ENCODE measurements at places on chromosomes 2 and 18. TPM values are rescaled to one million over a fixed set of nuclear protein-coding genes. Genes with fewer than 3 reads are reported as not detected.

DNA sequence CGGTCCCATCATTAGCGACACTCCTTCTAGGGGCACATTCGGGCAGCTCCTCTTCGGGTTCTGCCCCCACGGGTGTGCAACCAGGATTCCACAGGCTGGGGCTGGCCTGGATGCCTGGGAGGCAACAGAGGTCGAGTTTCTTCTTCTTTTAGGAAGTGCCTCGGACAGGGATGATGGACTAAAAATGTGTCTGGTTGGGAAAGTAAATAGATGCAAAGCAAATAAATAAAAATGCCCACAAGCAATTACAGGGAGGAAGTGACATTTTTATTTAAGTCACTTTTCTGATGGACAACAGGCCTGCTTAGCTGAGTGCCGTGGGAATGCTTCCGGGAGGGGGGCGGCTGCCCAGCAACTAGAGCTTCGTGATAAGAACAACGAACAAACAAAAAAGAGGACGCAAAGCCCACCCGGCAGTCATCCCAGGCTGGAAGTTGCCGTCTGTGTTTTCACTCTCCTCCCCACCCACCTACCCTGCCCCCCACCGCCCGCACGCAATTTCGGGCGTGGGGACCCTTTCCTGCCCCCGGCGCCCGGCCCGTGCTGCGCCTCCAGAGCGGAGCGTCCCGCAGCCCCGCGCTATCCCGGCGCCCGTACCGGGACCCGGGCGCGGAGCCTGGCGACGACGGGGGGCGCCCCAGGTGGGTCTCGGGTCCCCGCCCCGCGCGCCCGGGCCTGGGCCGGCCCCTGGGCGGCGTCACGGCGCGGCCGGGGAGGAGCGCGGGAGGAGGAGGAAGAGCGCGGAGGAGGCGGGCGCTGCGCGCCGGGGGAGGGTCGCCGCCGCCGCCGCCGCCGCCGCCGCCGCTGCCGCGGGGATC lies 412 bp upstream of the NCK2 start:
- DNase-seq, result peak; percentile 89

GRCh38 chr2:128318776-128319464 lies at the start of gene HS6ST1:
Gene HS6ST1 (minus strand): TSS chr2:128318868. CDS start chr2:128318563, 305 bp downstream.
- DNase-seq, result peak; percentile 90

- no peak for DNase-seq
These were observed 3.9 kb upstream of the MYL1 start for GRCh38 chr2:210318891-210319290.

DNA sequence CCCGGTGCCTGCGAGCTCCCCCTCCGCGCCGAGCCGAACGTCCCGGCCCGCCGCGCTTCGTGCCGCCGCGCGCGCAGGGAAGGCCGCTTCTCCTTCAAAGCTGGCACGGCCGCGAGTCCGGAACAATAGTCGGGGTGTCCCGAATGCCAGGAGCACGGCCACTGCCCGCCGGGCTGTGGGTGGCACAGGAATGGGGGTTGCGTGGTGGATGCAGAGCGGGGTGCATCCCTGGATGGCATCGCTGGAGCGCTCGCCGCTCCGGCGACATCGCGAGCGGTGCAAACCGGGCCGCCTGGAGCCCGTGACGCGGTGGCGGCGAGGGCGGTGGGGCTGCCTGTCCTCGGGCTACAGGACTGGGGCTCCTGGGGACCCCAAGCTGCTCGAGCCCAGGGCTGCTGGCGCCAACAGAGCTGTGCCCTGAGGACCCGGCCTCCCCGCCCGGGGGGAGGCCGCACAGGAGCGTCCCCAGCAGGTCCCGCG lies 1.1 kb upstream of the SATB2 start:
- DNase-seq, result no peak

GRCh38 chr18:55334875-55335274 lies 253.1 kb downstream of the TCF4 start:
- DNase-seq, result peak; percentile 77

DNA sequence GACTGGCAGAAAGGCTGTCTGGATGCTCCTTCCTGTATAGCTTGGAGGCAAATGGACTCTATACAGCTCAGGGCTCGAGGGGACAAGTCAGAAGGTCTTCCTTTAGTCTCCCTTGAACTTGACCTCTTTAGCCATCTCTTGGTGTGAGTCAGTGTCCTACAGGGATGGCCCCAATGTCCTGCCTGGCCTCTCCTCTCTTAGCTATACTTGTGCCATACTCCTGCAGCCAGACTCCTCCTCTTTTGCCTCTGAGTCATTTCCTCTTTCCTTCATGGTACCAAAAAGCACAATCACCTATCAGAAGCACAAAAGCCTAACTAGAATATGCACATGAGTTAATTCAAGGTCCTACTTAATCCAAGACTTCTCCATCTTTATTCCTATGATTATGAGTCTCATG lies 112.7 kb downstream of the XRCC5 start:
- no peak for DNase-seq

DNA sequence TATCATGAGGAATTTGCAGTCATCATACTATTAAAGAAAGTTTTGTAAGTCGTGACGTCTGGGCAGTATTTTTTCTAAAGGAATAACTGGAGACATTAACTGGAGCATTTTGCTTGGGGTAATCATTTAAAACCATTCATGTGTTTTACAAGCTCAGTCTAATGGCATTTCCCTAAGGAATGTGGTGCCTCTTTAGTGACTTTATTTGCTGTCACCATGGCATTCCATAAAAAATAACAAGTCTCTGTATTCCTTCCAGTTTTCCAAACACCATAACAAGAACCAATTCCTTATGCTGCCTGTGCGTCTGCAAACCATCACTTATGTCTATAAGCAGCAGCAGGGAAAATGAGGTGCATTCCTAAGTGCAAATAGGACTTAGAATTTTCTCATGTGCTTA lies 82.8 kb downstream of the EPB41L3 start:
- no peak for DNase-seq

DNA sequence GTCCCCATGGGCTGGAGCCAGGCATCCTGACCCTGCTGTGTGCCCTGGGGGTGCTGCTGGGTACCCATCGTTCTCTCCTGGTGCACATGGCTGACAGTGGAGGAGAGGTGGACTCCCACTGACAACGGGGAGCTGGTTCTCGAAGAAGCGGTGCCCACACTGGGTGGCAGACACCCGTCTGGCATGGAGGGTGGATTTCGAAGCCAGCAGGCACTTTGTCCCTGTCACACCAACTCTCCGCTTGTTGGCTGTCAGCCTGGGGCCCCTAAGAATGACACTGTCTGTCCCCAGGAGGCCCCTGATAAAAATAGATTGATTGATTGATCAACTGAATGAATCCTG lies 55.4 kb downstream of the RTP5 start:
- DNase-seq, result no peak

- no peak for DNase-seq
These were observed 860.5 kb downstream of the RNF144A start for GRCh38 chr2:7777668-7778067.

DNA sequence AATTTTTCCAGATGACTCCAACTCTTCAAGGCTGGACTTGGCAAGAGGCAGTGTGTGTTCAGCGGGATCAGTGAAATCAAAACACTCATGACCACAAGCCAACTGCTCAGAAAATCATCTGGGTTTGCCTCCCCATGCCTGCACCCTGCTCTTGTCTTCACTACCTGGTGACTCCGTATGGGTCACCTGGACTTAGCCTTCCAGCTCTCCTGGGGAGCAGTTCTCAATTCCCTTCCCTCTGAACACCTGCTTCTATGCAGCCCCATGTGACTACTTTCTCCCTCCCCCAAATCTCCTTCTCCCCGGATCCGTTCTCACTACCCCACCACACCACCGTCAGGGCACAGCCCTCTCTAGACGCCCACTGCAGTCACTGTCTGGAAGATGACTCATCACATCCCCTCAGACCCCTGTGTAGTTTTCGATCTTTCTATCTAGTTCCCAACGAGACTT lies 130.2 kb upstream of the ID2 start:
- peak; percentile 69 for DNase-seq

GRCh38 chr2:205375461-205376448 lies 306.5 kb upstream of the NRP2 start:
- no peak for DNase-seq

DNA sequence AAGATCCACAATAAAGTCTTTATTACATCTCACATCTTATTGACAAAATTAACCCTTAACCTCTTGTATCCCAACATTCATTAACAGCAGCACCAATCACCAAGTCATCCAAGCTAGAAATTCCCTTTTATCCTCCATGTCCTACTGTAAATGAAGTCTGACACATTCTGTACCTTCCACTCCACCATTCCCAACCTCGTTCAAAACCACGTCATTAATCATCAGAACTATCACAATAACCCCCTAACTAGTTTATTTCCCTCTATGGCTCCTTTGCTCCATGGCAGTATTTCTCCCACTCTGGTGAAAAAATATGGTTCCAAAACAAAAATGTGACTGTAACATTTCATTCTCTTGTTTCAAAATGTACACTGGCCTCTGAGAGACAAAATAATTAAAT lies 1626.2 kb downstream of the LRP1B start:
- no peak for DNase-seq

DNA sequence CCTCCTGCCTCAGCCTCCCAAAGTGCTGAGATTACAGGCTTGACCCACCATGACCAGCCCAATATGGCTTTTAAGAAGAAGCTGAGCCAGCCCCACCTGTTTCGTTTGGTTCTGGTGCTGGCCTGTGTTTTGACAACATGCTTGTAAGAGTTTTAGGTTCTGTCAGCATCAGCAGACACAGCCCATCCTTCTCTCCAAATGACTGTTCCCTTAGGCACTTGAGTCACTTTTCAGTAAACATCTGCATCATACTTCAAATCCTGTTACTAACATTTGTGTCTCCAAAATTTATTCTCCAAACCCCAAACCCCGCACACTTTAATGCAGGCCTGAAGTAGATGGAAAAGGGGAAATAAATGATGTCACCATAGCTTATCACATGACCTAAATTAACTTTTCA lies 1118.5 kb downstream of the TSN start:
- DNase-seq, result no peak

- no peak for DNase-seq
These were observed 170.1 kb downstream of the PARD3B start for GRCh38 chr2:204715361-204715760.

DNA sequence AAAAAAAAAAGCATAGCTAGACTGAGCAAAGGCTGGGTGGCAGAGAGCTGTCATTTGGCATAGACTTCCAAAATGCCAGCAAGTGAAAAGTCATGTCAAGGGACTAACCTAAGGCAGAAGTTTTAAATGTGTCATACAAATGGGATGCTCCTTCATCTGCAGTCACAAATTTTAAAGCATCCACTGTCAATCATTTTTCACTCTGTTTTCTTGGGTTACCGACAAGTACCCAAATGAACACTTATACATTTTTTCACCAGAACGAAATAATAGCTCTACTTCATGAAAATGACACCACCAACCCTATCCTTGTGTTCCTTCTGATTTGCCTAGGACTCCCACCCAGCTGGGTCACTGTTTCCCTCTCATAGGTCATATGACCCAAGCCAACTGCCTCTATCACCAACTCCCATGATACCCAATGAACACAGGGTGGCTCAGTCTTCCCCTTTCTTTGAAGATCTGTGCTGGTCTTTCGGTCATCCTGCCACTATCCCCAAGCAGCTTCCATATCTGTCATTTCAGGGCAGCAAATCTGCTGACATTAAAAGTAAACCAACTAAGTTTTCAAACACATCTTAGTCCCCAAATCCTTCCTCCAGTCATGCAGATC lies 21.5 kb downstream of the KLF7 start:
- no peak for DNase-seq

- DNase-seq, result no peak
These were observed 9.0 kb downstream of the BZW1 start for GRCh38 chr2:200820573-200821234.

GRCh38 chr2:235605312-235606003 lies 111.6 kb downstream of the AGAP1 start:
- no peak for DNase-seq

DNA sequence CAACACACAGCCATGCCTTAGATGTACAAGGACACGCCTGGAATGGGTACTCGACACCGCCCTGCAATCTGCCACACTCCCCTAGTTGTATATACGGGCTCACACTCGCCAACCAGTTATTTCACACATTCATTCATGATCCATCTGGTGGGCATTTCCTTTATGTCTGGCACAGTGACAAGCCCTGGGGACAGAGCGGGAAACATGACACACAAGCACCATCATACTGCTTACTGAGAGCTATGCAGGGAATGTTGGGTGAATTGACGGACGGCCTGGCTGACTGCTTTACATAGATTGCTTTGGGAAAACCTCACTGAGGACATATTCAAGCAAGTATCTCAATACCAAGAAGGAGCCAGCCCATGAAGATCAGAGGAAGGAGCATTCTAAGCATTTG lies 448.0 kb upstream of the SPRED2 start:
- no peak for DNase-seq

DNA sequence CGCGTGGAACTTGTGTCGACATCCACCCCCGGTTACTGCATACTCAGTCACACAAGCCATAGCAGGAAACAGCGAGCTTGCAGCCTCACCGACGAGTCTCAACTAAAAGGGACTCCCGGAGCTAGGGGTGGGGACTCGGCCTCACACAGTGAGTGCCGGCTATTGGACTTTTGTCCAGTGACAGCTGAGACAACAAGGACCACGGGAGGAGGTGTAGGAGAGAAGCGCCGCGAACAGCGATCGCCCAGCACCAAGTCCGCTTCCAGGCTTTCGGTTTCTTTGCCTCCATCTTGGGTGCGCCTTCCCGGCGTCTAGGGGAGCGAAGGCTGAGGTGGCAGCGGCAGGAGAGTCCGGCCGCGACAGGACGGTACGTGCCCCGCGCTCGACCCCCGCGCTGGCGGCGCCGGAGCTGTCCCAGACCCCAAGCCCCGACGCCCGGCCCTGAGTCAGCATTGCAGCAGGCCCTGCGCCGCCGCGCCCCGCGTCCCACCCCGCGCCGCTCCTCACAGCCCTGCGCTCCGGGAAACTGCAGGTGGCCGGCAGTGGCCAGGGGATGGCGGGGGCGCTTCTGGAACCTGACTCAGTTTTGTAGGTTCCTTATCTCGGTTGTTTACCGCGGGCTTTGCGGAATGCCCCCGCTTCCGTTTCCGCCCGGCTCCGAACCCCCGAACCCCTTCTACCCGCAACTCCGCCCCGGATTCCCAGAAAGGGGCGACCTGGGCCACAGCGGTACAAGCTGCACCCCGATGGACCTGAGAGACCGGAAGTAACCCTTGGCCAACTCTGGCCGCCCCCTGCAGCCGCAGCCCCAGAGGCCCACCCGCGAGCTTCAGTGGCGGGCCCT lies at the start of gene CFLAR:
Gene CFLAR (plus strand): TSS at position 50 of the 844 bp plus-strand sequence. CDS start 13,702 bp downstream, outside the sequence.
- DNase-seq, result peak; percentile 94

GRCh38 chr18:79452991-79453645 lies 57.4 kb downstream of the NFATC1 start:
- DNase-seq, result no peak

GRCh38 chr2:196413821-196414274 lies 225.7 kb upstream of the CCDC150 start:
- DNase-seq, result no peak

- DNase-seq, result no peak
These were observed 458 bp downstream of the HYCC2 start for GRCh38 chr2:201070948-201071478.

- no peak for DNase-seq
These were observed 558 bp downstream of the THAP4 start for GRCh38 chr2:241636182-241637017.

- peak; percentile 54 for DNase-seq
These were observed 60.6 kb downstream of the SMAD7 start for GRCh38 chr18:48889981-48890762.

- DNase-seq, result no peak
These were observed 24.6 kb downstream of the GAREM2 start for GRCh38 chr2:26197516-26197915.

Gene RPS27A
- 395 TPM for total RNA-seq

Gene ATRAID
- total RNA-seq, result 131 TPM

Gene KCNIP3
- total RNA-seq, result 6.5 TPM

Gene DTNB
- 5.7 TPM for total RNA-seq

Gene IL36B
- not detected for total RNA-seq

Gene ZNF396
- total RNA-seq, result 1.0 TPM

Gene MAP2
- 42.1 TPM for total RNA-seq

Gene GALR1
- total RNA-seq, result 0.08 TPM

Gene HNMT
- 11.8 TPM for total RNA-seq

Measured in cardiac septum (tissue), 1 donor.